Naive thymus-derived CD4-positive, alpha-beta T cell (primary cell): ENCODE measurements at places on chromosomes 7 and 10. TPM values are rescaled to one million over a fixed set of nuclear protein-coding genes. Genes with fewer than 3 reads are reported as not detected.

PTEN gene
- 85.9 TPM for total RNA-seq

SLC26A5 gene
- total RNA-seq = not detected in 2 replicates

PLAU gene
- 0.54 TPM for total RNA-seq

PHKG1 gene
- total RNA-seq = 9.4 TPM

TASOR2 gene
- 58.4 TPM for total RNA-seq

SVOPL gene
- not detected for total RNA-seq

AMPH gene
- not detected for total RNA-seq

DYDC2 gene
- total RNA-seq = not detected

DNA sequence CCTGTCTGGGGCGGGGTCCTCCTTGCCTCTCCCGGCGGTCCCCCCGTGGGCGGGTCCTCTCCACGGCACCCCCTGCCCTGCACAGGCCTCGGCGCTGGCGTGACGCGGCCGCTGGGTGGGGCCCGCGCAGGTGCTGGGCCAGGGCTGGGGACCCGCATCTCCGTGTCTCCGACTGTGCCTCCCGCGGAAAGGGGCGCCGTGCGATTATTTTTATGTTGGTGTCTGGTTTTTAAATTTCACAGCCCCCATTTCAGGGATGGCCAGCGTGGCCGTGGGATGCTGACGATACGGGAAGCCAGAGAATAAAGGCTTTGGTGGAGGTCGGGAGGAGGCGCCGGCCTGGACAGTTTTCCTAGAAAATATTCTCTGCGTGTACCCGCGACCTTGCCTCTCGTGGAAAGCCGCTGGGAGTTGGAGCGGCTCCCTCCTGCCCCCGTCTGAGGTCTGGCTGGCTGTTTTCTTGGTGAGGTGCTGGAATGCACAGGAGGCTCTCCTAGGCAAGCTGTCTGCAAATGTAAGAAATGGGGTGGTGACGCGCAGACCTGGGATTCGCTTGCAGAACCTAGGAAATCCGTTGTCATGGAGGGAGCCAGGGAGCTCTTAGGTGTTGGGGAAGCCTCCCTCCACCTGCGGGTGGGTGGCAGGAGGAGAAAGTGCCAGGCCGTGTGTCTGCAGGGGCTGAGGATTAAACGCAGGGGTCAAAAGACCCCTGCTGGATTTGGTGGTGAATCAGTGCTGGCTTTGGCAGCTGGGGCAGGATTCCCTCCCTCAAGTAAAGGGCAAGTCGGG is 28.7 kb upstream of the JAKMIP3 start:
- no peak for DNase-seq

DNA sequence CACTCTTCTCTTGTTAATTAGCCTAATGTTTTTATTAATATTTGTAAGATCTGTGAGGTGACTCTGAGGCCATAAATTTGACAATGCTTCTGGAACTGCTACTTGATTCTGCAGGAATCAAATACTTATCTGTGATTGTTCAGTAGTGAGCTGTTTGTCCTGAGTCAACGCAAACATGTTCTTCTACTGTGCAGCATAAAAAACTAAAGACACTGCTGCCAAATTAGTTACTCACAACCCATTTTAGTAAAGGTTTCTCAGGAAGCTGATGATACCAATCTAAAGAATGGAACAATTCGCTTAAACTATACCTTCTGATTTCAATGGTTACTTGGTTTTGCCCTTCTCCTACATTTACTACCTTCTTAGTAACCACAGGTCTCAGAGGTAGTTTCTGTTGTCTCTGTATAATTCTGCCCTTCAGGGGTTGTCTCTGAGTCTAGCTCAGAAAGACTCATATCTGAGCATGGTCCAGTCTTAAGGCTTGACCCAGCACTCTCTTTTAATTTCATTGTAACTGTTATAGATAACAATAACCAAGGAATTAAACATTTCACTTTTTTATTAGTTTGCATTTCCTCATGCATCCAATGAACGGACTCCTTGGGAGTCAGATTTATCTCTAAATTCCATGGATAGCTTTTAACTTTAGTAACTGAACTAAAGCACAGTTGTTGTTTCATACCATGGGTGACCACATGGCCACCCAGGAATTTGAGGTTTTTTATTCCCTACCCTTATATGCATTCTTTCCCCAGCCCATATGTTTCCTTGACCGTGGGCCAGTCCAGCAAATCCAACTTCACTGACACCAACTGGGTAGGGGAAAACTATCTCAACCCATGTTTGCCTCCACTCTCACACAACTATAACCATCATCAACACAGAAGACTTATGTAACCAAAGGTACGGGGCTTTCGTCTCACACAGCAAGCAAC is 309.5 kb upstream of the TEX47 start:
- no peak for DNase-seq

GRCh38 chr7:108561047-108561619 is 8.4 kb downstream of the THAP5 start:
- DNase-seq = no peak

DNA sequence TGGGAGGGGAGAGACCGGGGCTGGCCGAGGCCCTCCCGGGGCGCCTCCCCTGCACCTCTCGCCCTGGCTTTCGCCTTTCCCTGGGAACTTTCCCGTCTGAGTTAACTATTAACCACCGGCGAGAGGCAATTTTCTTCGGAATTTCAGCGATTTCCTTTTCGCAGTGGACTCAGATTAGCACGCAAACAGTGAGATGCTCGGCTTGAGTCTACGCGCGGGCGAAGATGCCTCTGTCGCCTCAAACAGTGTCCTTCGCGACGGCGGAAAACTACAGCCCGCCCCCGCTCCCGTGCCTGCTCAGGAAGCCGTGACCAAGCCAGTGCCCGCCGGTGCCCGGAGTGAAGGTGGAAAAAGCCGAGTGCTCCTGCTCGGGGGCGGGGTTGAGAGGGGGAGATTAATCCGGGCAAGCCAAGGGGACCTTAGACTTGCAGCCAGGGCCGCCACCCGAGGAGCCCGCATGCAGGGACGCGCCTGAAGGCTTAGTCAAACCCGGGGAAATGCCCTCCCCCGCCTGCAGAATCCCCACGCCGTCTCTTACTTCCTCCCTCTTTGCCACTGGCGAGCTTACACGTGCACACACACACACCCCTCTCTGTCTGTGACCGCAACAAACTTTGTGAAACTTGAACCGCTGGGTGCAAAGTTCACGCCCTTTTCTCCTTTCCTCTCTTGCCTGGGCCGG is 14.5 kb upstream of the PAX2 start:
- DNase-seq = no peak

- DNase-seq = no peak
These were observed 860 bp downstream of the IQUB start for GRCh38 chr7:123533553-123533917.

DNA sequence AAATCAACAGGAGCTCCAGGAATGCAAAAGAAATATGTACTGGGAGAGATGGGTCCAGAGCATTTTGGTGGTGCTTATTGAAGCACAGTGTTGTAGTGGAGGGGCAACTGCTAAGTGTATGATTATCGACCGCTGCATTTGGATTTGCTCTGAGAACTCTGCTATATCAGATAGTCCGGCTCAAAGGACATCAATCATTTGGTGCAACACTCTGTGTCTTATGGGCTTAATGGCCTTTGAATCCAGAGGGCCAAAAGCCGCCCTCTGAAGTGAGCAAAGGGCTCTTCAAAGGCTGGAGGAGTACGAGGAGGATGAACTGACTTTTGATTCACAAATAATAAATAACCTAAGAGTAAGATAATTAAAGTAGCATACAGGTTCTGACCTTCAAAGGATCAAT is 9.4 kb upstream of the IKZF1 start:
- no peak for DNase-seq

GRCh38 chr7:128914566-128915151 is 4.2 kb upstream of the KCP start:
- no peak for DNase-seq

DNA sequence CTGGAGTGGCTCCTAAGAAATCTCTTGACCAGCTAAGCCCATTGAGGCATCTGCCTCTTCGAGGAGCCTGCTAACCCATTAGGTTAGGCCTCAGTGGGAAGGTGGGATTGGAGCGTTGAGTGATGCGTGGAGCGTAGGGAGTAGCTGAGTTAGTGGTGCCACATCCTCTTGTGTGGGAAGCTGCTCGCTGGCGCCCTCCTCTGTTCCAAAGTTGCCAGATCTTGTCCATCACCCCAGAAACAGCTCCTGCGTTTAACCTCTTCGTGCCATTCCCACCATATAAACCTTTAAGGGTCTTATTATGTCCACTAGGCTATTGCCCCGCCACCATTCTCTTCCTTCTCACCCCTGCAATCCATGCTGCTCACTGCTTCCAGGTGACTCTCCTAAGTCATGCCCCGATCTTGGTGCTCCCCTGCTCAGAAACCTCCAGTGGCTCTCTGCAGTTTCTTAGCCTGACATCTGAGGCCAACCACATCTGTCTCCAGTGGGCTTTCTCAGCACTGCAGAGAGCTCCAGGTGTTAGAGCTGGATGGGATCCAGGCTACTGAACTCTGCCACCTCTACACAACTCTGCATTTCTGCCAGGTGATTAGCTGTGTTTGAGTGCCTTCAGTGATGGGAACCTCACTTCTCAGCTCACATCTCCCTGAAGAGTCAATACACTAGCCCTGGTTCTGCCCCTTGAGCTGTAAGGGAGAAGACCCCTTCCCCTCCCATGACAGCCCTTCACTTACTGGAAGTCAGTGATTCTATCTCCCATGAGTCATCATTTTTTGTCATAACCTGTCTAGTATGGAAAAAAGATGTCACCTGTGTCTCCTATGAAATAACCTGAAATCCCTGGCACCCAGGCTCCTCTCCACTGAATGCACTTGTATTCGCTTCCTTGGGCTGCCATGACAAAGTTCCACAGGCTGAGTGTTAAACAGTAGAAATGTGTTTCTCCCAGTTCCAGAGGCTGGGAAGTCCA is 65.0 kb upstream of the FGFR2 start:
- no peak for DNase-seq

- no peak for DNase-seq
These were observed 83.5 kb upstream of the PRKG1 start for GRCh38 chr10:50990568-50991455.

GRCh38 chr7:37510043-37510634 is 61.5 kb upstream of the ELMO1 start:
- DNase-seq = peak; percentile 32

- no peak for DNase-seq
These were observed 39.7 kb upstream of the ENO4 start for GRCh38 chr10:116809483-116810119.

GRCh38 chr7:126403040-126403439 is 849.7 kb downstream of the GRM8 start:
- no peak for DNase-seq

DNA sequence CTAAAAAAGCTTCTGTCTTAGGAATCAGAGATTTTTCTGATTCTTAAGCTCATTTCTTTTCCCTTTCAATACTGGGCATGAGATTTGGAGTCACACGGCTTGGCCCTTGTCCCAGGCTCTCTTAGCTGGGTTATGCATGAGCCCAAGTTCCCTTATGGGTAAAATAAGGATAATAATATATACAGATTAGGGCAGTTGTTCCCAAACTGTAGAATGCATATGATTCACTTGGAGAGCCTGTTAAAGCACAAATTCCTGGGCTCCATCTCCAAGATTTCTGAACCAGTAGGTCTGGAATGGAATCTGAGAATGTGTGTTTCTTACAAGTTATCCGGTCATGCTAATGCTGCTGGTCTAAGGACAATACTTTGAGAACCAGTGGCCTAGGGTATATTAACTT is 154.0 kb downstream of the REEP3 start:
- DNase-seq = no peak

GRCh38 chr7:73717991-73718405 is 1.5 kb downstream of the STX1A start:
- peak; percentile 48 for DNase-seq

GRCh38 chr7:18402488-18403183 is 92.9 kb upstream of the HDAC9 start:
- no peak for DNase-seq

DNA sequence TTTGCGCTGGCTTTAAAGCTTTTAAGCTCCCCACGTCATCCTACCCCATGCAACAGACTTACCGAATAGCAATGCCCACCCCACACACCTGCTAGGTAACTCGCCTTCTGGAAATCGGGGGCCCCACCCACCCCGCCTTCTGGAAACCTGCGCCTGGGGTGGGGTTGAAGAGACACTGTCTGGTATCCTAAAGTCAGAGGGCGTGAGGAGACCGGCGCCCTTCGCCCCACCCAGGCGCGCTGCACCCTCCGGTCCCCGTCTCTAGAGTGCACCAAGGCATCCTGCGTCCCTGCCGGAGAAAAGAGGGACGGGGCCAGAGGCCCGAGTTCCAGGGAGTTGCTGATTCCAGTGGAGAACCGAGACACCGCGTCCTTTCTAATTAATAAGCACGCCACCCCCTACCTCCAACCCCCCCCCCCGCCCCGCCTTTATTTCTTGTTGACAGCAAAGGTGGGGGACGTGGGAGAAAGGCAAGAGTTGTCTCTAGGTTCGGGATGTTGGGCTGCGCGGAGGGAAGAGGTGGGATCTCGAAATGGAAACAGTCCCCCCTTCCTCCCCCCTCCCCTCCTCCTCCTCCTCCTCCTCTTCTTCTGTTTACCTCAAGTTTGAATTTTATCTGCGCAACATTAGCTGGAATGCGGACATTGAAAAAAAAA is 220.9 kb upstream of the MKLN1 start:
- peak; percentile 77 for DNase-seq

DNA sequence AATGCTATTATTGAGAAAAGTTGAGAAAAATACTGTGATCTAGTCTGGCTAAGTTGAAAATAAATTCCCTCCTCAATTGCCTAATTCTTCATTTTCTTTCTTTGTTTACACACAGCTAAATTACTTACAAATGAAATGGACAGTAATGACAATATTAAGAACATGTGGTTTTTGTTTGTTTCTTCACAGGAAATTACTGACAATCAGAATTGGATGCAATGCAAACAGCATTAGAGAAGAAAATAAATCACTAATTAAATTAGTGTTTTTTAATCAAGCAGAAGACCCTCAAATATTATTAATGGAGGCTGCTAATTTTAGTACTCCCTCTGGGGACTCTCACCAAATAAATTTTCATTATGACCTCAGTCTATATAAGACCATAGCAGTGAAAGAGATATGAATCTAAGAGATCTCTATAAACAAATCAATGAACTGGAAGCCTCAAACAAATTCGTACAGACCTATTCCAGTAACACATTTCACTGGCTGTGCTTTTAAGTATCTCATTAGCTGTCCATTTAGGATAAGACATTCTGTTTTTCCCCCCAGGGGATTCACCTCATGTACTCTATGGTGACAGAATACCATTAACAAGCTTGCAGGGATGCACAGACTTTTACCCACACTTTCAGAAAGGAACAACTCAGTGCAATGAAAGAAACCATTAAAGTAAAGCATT is 202.0 kb upstream of the DGKB start:
- no peak for DNase-seq

- DNase-seq = no peak
These were observed 125.7 kb downstream of the ZMYND11 start for GRCh38 chr10:260819-261429.
